Stimulated activated CD8-positive, alpha-beta memory T cell treated with anti-CD3 and anti-CD28 coated beads, Interleukin-4, amount 100 ng/mL, for 24 hours (primary cell): ENCODE measurements at places on chromosomes 12 and 14.

GRCh38 chr14:102817942-102818940 is 41.0 kb downstream of the TRAF3 start:
- no peak for DNase-seq

- DNase-seq = peak; percentile 14
These were observed 966 bp downstream of the SINHCAF start for GRCh38 chr12:31324845-31325523.

GRCh38 chr14:100302616-100303015 is 3.6 kb downstream of the SLC25A29 start:
- no peak for DNase-seq

GRCh38 chr14:30884901-30885300 is 10.5 kb downstream of the COCH start:
- DNase-seq = no peak

GRCh38 chr12:121224591-121224990 is 14.7 kb downstream of the P2RX4 start:
- DNase-seq = no peak

- DNase-seq = no peak
These were observed 6.7 kb upstream of the ALDH2 start for GRCh38 chr12:111759991-111760390.

DNA sequence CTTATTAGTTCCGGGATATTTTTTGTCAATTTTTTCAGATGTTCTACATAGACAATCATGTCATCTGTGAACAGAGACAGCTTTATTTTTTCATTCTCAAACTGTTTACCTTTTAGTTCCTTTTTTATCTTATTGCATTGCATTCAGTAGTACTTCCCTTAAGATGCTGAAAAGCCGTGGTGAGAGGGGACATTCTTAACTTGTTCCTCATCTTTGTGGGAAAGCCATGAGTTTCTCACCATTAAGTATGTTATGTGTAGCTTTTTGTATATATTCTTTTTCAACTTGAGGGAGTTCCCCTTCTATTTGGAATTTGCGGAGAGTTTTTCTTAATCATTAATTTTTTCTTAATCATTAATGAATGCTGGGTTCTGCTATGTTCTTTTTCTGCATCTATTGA is 1727.1 kb upstream of the SEL1L start:
- DNase-seq = no peak

- DNase-seq = no peak
These were observed 42.8 kb upstream of the CMKLR1 start for GRCh38 chr12:108381787-108382436.

DNA sequence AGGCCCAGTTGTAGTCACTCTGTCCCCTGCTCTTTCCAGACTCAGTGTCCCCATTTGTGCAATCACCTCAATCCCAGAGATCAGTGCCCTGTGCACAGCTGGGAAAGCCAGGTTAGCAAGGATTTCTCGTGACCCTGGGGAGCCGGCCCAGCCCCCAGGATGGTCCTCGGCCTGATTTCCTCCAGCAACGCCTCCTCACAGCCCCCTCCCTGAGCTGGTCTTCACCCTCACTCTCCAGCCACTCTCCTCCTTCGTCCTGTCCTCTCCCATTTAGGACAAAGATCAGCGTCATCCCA is 194.8 kb upstream of the C14orf180 start:
- DNase-seq = no peak

- DNase-seq = peak; percentile 66
These were observed at the start of the genes C12orf57 and RNU7-1 for GRCh38 chr12:6943722-6944380. Gene C12orf57, plus strand, starts transcription at chr12:6944022. Its CDS starts 100 bp downstream, at chr12:6944122. Gene RNU7-1, plus strand, starts transcription at chr12:6943816.

DNA sequence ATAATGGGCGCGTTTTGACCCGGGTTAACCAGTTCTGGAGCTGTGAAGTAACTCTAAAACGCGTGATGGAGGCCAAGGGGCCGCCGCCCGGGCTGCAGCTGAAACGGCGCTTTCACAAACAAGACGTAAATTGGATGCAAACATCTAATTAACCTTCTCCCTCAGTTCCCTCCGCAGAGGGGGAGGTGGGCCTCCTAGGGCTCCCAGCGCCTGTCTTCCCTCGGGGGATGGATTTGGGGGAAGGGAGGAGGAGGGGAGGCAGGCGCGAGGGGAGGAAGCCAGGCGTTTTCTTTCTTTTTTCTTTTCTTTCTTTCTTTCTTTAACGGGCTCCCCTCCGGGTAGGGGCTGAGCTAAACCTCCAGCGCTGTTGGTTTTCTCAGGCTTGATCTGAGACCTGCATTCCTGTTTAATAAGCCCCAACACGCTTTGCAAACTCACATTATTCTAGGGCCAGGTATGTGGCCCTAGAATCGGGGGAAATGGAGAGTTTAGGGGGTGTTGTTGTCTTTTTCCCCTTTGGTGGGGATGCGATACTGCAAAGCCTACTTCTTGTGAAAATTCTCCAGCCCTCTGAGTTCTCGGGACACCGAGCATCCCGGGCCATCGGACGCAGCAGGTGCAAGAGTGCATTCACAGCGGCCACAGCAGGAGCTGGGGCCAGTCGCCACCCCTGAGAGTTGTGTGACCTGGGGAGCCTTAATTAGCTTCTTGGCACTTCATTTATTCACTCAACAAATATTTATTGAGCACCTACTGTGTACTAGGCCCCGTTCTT is 43.6 kb upstream of the LHX5 start:
- no peak for DNase-seq

DNA sequence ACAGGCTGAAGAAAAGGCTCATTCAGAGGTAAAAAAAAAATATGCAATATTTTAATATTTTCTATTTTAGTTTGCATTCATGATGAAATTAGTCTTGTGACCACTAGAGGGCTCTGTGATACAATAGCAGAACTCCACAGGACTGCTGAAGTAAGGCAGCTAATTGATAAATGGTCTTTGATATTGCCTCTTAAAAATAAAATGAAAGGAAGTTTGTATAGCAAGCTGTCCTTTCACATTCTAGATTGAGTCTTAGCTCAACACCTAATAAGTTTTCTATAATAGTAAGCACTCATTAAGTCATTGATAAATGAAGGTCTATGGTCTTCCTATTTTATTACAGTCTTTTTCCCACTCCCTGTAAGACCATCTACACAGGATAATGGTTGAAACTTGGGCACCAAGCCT is 315.7 kb downstream of the NAV3 start:
- no peak for DNase-seq

- DNase-seq = no peak
These were observed 69.0 kb downstream of the DIO3 start for GRCh38 chr14:101630056-101630965.

GRCh38 chr14:66281036-66281776 is 205.0 kb upstream of the CCDC196 start:
- DNase-seq = no peak
